ENCODE measurements at places on chromosomes 12 and 14. TPM values are rescaled to one million over a fixed set of nuclear protein-coding genes. Genes with fewer than 3 reads are reported as not detected.

The STYX gene
- 18.0 TPM for total RNA-seq

The POTEG gene
- not detected for total RNA-seq

The PLXNC1 gene
- total RNA-seq = 6.8 TPM

The EPYC gene
- not detected for total RNA-seq

The PLCZ1 gene
- total RNA-seq = not detected

The HOXC11 gene
- not detected for total RNA-seq
